ENCODE measurements at places on chromosomes 7 and 10. TPM values are rescaled to one million over a fixed set of nuclear protein-coding genes. Genes with fewer than 3 reads are reported as not detected.
A peak's percentile ranks its signal among the peaks of the same experiment; 100 is the strongest.

SFTPA1 gene
- total RNA-seq, result 0.17 TPM

CYP2E1 gene
- 0.69 TPM for total RNA-seq

CALD1 gene
- total RNA-seq, result 118 TPM

AZGP1 gene
- total RNA-seq, result 70.9 TPM

CLRN3 gene
- not detected for total RNA-seq

PGAM2 gene
- 967 TPM for total RNA-seq

RPEL1 gene
- total RNA-seq, result not detected

AKR1C8 gene
- 0.25 TPM for total RNA-seq

NODAL gene
- total RNA-seq, result not detected

THNSL1 gene
- total RNA-seq, result 7.7 TPM

GHRHR gene
- total RNA-seq, result not detected

GRCh38 chr7:91835826-91836368 lies 44.6 kb downstream of the MTERF1 start:
- no peak for DNase-seq

DNA sequence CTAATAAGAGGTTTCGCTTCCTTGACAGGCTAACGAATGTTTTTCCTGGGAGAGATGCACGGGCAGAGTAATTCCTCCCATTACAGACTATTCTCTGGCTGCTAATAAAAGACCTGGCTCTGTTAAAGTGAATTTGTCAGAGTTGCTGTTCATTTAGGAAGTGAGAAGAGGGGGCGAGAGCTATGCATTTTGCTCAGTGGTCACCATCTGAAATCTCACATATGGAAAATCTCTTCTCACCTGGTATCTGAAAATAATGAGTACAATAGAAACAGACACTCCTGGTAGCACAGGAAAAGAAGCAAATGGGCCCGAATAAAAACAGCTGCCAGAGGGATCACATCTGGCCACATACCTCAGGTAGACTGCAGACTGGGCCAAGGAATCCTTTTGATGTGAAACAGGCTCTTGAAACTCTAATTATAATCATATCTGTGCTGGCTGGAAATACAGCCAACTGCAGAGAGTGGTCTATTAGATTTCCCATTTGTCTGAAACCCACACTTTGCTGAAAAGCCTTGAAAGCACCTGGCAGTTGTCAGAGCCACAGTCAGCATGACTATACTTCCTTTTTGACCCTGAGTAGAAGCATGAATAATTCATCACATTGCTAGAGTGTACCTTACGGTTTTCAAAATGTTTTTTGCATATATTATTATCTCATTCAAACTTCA lies 33.6 kb downstream of the AOAH start:
- no peak for DNase-seq

DNA sequence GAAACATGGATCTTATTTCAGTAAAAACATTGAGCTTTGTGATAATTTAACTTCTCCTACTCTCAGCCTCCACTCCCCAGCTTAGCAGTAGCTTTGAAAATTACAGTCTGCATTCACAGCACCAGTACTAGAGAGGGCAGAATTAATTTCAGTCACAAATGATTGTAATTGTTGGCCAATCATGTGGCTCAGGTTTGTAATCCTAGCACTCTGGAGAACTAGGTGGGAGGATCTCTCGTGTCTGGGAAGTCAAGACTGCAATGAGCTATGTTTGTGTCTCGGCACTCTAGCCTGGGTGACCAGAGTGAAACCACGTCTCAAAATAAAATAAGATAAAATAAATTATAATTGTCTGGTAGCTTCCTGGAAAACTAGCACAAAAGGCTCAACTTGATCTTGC lies 620.9 kb downstream of the TNS3 start:
- no peak for DNase-seq

DNA sequence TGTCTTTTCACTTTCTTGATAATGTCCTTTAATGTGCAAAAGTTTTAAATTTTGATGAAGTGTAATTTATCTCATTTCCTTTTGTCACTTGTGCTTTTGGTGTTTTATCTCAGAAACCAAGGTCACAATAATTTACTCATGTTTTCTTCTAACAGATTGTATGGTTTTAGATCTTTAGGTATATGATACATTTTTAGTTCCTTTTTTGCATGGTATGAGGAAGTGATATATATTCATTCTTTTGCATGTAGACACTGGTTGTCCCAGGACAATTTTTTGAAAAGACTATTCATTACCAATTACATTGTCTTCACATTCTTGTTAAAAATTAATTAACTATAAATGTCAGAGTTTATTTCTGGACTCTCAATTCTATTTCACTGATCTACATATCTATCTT lies 39.8 kb upstream of the GPR22 start:
- DNase-seq, result no peak

GRCh38 chr10:71509444-71509843 lies 112.7 kb downstream of the CDH23 start:
- no peak for DNase-seq

DNA sequence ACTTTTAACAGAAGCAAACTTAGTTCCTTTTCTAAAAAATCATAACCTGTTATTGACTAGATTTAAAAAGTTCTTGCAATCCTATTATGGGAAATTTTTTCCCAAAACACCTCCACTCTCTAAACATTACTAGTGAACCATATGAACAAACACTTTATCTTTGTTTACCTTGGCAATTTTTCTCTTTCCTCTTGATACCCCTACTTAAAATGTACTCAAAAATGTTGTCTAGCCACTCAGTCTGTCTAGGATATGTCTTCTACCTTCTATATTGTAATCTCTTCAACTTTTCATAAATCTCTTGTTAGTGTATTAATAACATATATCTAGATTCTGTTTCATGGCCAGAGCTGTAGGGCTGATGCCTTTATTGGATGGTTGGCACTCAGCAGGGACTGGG lies 630.0 kb upstream of the GRM3 start:
- no peak for DNase-seq

DNA sequence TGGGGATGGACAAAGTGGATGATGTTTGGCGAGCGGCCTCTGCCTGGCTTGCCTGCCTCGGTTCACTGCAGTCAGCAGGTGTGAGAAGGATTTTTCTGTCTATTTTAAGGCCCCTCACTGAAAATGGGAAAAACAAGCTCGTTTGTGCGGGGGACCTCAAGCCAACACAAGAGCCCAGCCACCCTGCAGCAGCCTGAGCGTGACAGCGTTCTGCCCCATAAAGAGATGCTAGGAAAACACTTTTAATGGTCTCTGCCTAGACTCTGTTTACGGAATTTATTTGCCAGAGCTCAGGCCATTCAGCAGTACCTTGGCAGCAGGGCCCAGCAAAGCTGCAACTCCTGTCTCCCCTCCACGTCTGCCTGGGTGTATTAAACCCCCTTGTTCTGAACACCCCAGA lies 131.7 kb downstream of the GRK5 start:
- DNase-seq, result no peak

- DNase-seq, result no peak
Measured at GRCh38 chr7:30224511-30225062, 59.8 kb upstream of the ZNRF2 start.

DNA sequence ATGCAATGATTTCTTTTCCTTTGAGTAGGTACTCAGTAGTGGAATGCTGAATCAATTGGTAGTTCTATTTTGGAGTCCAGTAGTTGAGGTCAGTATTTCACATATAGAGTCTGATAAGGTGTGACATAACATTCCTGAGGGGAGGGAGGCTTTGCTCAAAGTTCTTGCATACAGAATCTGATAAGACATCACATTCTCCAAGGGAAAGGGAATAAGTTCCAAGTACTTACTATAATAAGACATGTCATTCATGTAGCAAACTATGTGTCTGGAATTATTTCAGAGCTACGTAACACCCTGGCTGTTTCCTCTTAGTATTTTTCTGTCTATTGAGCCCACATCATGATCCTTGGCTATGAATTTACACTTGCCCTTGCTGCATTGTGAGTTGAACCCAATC lies 74.3 kb upstream of the POM121L12 start:
- no peak for DNase-seq

- no peak for DNase-seq
Measured at GRCh38 chr7:138848056-138848980, 50.3 kb upstream of the ATP6V0A4 start.

DNA sequence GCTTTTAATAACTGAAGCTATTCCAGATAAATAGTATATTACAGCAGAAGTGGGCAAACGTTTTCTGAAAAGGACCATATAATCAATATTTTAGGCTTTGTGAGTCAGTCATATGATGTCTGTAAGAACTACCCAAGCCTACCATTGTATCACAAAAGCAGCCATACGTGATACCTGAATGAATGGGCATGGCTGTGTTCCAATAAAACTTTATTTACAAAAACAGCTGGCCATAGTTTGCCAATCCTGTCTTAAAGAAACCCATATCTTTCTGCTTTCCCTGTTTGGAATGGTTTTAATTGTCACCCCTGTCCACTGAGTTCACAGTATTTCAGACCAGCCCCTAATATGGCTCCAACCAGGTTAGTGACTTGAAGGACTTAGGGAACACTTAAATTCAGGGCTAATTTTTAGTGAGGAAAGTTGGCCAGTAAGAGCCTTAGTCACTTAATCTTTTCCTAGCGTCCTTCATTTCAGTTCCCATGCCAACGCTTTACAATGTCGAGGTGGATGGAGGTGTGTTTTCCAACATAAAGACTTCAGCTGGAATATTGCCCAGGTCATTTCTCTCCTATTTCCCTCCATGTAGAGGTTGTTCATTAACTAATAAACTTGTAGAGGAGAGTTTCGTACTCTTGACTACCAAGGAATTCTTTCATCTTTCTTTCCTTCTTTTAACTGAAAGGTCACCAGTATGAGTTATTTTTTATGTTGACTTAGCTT lies 184.5 kb downstream of the TRIL start:
- no peak for DNase-seq

DNA sequence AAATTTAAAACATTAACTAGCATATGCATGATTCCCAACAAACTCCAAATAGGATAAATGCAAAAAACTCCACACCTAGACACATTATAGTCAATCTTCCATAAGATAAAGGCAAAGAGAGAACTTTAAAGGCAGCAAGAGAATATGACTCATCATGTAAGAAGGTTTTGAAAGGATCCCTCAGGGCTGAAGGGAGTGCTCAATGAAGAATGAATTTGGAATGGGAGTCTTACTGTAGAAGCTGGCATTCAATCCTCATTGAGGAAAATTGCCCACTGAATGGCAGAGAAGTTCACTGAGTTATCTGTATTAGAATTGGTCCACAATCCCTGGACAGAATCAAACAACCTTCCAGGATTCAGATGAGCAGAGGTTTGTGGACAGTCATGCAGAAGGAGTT lies 26.1 kb upstream of the ZNF365 start:
- DNase-seq, result no peak

- DNase-seq, result no peak
Measured at GRCh38 chr10:44937196-44938005, 22.2 kb upstream of the RASSF4 start.

- DNase-seq, result no peak
Measured at GRCh38 chr7:158301207-158301606, 286.4 kb downstream of the PTPRN2 start.

DNA sequence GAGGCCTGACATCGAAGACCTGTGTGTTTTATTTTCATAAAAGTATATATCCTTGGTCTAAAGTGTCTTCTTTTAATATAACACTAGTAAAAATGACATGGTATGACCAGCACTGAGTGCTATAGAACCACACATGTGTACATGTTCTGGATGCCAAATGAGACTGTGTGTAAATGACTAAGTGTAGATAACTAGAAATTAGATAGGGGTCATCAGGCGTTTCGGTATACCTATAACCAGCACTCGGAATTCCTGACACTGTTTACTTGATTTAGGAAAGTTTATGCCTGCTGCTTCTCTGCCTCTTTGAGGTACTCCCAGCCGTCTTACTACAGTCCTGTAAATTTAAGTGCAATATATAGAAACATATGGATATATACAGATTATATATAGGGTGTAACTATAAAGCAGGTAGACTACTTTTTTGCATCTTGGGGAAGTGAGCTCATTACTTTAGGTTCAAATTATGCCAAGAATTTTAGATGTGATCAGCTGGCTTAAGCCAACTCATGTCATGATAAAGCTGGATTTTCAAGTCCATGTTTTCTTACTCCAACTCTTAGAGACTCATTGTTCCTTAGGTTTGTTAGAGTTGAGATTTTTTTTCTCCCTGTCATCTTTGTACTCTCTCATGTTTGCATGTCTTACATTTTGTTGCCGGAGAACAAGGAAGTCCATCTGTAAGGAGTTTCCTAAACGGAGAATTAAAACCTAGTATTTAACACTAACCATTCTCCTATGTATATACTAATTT lies 62.9 kb downstream of the KLHDC10 start:
- DNase-seq, result no peak

DNA sequence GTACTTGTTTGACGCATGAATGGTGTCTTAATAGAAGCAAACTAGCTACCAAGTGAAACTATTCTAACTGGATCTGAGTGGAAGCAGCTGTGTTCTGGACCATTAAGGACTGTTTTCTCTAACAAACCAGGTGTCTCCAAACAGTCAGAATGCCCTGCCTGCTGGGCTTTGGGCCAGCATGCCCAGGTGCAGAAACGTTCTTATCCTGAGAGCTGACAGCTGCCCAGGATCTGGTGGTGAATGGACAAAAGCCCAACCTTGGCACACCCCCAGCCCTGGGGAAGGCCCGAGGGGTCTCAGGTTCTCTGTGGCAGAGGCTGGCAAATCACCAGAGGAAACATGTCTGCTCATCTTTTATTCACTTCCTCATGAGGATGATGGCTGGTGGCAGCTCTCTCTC lies 48.2 kb upstream of the LAMB4 start:
- no peak for DNase-seq

GRCh38 chr10:13993169-13993568 lies 337.6 kb downstream of the FRMD4A start:
- DNase-seq, result no peak

- no peak for DNase-seq
Measured at GRCh38 chr7:18552943-18553604, 57.5 kb downstream of the HDAC9 start.

GRCh38 chr10:130877126-130877525 lies 434.4 kb downstream of the TCERG1L start:
- no peak for DNase-seq

- no peak for DNase-seq
Measured at GRCh38 chr7:67743501-67743900, 746.9 kb downstream of the TYW1 start.

- no peak for DNase-seq
Measured at GRCh38 chr7:15057272-15057671, 154.7 kb upstream of the DGKB start.

DNA sequence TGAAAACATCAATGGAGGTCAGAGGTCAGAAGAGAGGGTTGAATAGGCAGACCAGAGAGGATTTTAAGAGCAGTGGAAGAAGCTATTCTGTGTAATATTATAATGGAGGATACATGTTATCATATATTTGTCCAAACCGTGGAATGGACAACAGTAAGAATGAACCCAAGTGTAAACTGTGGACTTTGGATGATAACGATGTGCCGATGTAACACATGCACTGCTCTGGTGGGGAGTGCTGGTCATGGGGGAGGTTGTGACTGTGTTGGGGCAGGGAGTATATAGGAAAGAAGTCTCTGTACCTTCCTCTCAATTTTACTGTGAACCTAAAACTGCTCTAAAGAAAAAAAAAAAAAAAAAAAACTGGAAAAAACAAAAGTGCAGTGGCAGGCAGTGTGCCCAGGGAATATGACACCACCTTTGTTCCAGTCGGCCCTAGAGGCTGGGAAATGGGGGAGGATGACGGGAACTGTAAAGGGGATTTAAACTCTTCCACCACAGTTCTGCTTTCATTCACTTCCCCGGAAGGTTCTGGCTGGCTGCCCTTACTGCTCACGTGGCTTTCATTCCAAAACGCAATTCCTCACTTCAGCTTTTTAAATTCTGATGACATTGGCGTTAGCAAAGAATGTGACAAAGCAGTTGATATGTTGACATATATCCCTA lies 113.7 kb upstream of the ANKRD1 start:
- peak; percentile 81 for DNase-seq

Measured in left ventricle myocardium superior (tissue), 1 donor.